Stimulated activated CD4-positive, alpha-beta T cell treated with anti-CD3 and anti-CD28 coated beads, Interleukin-1b, Interleukin-23, amount 100 ng/mL, for 1 hour (primary cell): ENCODE measurements at places on chromosomes 1 and 21.

DNA sequence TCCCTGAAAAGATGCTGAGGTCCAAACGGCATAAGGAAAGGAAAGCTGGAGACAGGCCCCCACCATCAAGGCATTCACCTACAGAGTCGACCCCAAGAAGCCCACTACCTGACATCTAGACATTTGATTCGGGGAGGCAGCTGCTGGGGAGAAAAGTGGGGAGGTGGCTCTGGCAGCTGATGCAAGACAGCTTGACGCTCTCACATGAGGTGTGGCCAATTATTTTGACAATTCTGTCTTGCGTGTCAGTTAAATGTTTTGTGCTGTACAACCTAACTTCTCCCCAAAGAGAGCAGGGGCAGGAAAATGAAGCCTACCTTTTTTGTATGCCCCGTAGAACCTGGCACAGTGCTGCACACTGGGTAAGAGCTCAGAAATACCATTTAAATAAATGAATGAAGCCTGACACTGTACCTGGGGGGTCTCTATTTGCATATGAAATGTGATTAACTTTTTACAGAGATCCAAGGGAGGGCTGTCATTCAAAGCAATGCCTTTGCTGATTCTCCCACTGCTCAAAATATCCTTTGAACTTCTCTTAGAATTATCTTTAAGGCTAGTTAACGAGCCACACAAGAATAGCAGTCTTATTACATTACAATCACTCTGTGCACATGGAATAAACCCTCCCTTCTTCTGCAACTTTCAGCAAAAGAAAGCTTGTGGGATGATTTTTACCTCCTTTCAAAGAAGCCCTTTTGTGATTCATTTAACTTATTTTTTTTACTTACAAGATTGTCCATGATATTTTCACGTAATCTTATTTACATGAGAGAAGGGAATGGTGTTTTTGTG, 163.2 kb downstream of the TNR start:
- no peak for DNase-seq

DNA sequence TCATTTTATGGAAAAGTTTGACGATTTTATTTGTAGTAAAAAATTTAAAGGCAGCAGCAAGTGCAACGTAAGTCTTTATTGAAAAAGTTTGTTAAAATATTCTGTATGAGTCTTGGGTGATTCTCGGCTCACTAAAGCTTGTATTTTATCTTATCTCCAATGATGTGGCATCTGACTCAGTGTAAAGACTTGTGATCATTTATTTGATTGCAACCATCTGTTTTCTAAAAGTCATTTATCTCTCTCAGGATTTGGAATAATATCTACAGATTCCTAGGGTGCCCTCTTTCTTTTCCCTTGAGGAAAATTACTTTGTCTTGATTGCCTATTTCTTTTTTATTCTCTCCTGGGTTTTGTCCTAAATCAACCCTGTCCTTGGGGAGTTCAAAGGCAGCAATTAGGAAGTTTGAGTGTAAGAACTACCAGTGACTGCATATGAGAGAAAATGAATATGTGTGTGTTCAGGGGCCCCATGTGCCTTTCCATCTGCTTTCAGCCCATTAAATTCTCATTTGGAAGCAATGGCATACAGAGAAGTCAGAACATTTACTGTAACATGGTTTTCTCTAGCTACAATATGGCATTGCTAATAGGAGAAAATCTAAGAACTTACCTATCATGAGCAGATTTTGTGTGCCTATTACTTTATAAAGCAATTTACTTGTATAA, 575.0 kb upstream of the CHRM3 start:
- DNase-seq: no peak

DNA sequence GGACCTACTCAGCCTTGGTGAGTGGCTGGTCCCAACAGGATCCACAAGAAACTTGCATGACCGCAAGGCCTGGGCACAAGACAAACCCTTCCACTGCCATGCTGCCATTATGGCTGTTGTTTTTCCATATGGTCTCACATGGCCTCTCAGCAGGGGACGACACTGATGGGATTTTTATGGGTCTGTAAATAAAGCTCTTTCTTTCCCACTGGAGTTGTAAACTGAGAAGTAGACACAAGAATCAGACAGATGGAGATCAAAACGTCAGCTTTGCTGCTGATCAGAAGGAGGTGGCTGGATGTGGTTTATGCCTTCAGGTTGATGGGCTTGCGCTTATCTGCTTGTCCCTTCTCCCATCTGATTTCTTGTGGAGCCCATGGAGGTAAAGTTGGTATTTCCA, 138.1 kb upstream of the KCNJ6 start:
- no peak for DNase-seq

DNA sequence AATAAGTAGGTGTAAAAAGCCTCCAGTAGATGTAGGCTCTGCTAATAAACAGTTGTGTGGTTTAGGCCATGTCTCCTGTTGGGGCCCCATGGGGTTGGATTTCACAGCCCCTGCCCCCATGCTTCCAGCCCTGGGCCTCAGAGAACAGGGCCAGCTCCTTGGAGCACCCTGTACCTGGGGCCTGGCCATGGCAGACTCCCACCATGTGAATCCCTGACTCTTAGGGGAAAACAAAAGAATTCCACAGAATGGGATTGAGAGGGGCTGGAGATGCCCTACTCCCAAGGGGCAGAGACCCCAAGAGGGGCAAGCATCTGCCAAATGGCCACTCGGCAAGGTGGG, 11.5 kb downstream of the LRP8 start:
- DNase-seq: no peak

DNA sequence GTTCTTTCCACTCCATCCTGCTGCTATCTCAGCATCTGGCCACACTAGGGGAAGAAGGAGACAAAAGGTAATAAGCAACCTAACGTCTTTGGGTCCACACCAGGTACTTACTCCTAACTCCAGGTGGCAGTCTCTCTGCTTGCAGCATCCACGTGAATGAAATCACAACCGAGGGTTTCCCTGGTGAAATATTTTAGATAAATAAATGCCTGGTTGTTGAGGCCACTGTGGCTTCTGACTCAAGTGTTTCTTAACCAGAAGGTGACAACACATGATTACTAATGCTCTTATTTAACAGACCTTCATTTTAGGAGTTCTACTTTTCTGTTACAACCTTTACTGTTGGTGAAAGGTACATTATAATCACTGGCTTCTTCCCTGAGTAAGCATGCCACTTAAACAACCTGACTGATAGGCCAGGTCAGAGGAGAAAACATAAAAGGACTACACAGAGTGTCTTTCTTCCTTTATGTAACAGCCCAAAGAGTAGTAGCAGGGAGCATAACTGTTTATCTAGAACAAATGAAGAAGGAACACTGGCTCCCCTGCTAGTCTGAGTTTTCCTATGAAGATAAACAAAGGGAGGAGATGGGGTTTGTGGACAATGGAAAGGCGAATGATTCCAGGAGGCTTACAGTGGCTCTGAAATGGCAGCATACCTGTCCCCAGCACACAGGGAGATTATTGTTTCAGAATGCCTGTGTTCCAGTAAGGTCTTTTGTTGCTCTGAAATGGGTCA, 59.9 kb downstream of the SYT6 start:
- no peak for DNase-seq

GRCh38 chr21:44647222-44647552, 973 bp downstream of the KRTAP10-11 start:
- DNase-seq: no peak
